Suppressor macrophage (primary cell): ENCODE measurements at places on chromosomes 13 and 19.
A peak's percentile ranks its signal among the peaks of the same experiment; 100 is the strongest.

GRCh38 chr13:90118467-90119071 is 1228.9 kb upstream of the MIR17HG start:
- DNase-seq, result no peak

- DNase-seq, result no peak
Measured at GRCh38 chr13:29709407-29710069, 114.0 kb upstream of the SLC7A1 start.

GRCh38 chr13:36882829-36883390 is 37.1 kb downstream of the SMAD9 start:
- no peak for DNase-seq

- DNase-seq, result peak; percentile 56
Measured at GRCh38 chr19:55082020-55082851, 6.6 kb downstream of the EPS8L1 start.

- peak; percentile 1 for DNase-seq
Measured at GRCh38 chr13:26019881-26020870, 31.6 kb downstream of the SHISA2 start.

- no peak for DNase-seq
Measured at GRCh38 chr19:39130337-39131254, 5.0 kb downstream of the PAK4 start.

DNA sequence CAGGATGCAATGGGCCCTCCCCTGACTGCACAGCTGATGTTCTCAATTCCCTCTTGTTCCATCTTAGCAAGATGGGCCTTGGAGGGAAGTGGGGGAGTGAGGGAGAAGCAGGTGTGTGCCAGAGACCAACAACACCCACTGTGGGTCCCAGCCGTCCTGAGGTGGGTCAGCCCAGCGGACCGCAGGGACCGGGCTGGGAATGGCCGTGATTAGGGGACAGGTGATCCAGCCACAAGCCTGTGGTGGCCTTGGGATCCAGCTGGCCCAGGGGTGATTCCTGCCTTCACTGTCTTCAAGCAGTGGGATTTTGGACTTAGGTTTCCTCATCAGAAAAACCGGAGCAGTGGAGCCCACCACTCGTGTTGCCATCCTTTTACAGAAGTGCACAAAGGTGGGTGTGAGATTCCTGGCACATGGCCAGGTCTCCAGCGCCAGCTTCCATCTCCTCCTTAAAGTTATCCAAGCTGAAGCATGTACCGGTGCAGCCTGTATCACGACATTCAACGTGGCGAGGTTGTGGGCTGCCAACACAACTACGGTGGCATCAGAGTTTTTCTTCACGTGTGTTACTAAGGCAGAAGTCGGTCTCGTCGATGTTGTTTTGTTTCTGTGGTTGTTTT is 9.0 kb upstream of the ATP11A start:
- DNase-seq, result no peak

DNA sequence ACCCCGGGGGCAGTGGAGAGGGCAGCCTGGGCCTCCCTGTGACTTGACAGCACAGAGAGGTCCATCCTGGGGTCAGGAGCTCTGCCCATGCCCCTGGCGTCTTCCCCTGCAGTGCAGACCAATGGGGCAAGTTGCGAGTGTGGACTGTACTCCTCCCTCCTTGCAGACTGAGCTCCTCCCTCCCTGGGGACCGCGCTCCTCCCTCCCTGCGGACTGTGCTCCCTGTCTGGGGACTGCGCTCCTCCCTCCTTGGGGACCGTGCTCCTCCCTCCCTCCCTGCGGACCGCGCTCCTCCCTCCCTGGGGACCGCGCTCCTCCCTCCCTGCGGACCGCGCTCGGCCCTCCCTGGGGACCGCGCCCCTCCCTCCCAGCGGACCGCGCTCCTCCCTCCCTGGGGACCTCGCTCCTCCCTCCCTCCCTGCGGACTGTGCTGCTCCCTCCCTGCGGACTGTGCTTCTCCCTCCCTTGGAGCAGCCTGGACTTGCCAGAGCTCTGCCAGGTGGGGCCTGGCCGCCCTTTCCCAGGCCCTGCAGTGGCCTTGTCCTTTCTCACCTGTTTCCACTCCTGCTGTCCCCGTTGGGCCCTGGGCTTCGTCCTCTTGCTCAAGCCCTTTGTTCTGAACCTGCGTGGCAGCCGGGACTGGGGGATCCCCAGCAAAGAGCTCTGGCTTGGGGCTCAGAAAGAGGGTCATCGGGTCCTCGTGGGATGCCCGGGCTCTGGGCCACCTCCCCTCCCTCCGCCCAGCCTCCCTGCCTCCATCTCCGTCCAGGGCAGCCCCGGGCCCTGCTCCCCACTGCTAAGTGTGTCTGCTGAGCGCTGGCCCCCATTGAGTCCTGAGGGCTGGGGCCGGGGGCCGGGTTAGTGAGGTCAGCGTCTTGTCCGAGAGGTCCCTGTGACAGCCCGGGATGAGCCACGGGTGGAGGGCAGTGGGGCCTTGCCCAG is 6.8 kb downstream of the GAMT start:
- DNase-seq, result no peak
